Kidney (tissue), 22 donors: ENCODE measurements at places on chromosomes 2 and 18. TPM values are rescaled to one million over a fixed set of nuclear protein-coding genes. Genes with fewer than 3 reads are reported as not detected.
A peak's percentile ranks its signal among the peaks of the same experiment; 100 is the strongest.

Gene POTEI
- not detected for total RNA-seq

- no peak for DNase-seq
Observed at GRCh38 chr2:212745359-212745758, 206.8 kb upstream of the ERBB4 start.

Gene ZNF521
- total RNA-seq = 18.0 TPM

Gene CYP27A1
- total RNA-seq = 18.5 TPM

Gene MAP3K20
- total RNA-seq = 25.6 TPM

GRCh38 chr2:221915926-221916325 is 343.8 kb upstream of the EPHA4 start:
- no peak for DNase-seq

DNA sequence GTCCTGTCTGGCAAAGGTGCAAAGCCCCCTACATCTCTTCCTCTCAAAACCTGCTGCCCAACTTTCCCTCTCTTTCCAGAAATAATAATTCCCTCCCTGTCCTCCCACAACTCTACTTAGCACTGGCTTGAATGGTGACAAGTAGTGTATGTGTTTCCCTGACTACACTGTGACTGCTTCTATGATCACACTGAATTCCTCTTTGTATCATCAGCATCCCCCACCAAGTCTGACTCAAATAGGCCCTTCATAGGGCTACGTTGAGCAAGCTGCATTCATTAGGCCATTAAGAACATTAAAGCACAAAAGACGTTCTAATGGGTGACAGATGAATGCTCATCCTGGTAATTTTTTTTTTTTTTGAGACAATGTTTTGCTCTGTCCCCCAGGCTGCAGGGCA is 13.7 kb upstream of the ST3GAL5 start:
- no peak for DNase-seq

DNA sequence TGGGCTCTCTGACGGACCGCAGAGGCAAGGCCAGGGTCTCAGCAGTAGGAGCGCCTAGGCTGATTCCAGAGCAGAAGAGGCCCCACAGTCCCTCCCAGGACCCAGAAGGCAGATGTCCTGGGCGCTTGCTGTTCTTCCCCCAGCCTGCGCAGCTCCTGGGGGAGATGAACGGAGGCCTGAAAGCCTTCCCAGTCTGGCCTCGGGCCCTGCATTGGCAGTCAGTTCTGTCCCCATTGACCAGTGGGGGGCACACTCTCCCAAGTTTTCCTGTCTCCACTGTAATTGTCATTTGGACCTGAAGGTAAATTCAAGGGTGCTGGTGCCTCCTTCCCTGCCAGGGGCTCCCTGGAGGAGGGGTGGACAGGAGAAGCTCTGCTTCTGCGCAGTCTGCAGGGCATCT is 345.7 kb downstream of the CYP26B1 start:
- DNase-seq = peak; percentile 58

- DNase-seq = no peak
Observed at GRCh38 chr2:42217914-42218313, 48.8 kb downstream of the EML4 start.

- peak; percentile 32 for DNase-seq
Observed at GRCh38 chr2:233074106-233074505, 14.0 kb downstream of the INPP5D start.

- no peak for DNase-seq
Observed at GRCh38 chr2:172088245-172089004, 3.1 kb downstream of the DLX1 start.

Gene IL36A
- total RNA-seq = not detected

DNA sequence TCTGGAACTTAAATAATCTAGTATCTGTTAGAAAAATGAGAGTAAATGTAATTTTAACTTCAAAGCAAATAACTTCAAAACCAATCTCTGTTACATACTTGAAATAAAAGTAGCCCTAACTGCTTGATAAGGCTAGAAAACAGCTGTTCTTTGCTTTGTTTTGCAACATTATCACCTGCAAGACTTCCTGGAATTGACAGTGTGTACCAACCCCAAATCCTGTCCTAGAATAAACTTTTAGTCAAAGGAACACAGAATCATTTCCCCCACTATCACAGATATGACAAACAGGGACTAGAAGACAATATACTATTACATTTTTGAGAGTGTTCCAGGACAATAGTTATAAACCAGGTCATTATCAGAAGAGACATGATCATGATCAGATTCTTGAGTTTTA is 105.3 kb upstream of the PGAP1 start:
- no peak for DNase-seq

- DNase-seq = no peak
Observed at GRCh38 chr2:236193026-236193425, 24.8 kb upstream of the GBX2 start.

Gene SLC35F5
- total RNA-seq = 198 TPM

Gene RAX
- not detected for total RNA-seq

DNA sequence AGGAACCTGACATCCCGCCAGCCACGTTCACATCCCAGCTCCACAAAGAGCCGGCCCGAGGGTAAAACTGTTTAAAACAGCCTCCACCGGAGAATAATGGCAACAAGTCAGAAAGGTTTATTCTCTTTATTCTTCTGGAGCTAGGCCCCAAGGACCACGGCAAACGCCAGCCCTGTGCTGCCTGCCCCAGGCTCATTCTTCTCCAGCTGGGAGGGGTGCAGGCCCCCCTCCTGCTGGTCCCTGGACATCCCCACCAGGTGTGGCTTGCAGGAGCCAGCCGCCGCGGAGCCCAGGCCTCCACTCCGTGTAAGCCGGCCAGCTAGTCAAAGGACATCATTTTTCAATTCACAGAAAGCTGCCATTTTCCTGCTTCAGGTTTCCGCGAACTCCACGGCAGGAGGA is 65.8 kb upstream of the SALL3 start:
- DNase-seq = no peak

DNA sequence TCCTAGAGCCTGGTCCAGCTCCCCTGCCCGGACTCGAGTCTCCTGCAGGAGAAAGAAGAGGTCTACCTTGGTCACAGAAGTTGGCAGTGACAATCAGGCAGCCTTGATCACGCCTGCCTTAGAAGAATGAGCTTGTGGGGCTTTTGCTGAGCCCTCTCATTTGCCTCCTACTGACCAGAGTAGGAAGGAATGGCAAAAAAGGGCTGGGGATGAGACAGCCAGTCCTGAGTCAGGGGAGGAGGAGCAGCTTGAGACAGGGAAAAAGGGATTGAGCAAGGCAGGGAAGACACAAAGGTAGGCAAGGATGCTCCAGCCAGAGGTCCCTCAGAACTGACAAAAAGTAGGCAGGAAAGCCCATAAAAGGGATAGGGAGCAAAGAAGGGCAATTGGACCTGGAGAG is 6.0 kb downstream of the WDR54 start:
- DNase-seq = no peak

DNA sequence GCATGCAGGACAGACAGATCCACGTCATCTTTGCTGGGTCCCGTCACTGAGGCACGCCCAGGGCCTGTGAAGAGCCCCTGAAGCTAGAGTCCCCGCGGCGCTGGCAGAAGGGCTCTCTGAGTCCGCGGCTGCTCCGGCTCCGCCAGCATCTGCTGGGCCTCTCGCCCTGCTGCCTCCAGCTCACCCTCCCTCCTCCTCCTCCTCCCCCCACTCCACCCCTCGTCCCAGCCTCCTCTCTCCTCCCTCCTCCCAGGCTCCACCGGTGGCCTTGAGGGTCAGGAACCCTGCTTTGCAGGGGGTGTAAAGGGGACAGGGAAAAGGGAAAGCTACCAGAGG is at the start of gene TNS1:
Gene TNS1, minus strand, starts transcription at position 151 of the 336 bp plus-strand sequence. Its CDS starts 123 bp downstream, at position 28.
- peak; percentile 78 for DNase-seq

DNA sequence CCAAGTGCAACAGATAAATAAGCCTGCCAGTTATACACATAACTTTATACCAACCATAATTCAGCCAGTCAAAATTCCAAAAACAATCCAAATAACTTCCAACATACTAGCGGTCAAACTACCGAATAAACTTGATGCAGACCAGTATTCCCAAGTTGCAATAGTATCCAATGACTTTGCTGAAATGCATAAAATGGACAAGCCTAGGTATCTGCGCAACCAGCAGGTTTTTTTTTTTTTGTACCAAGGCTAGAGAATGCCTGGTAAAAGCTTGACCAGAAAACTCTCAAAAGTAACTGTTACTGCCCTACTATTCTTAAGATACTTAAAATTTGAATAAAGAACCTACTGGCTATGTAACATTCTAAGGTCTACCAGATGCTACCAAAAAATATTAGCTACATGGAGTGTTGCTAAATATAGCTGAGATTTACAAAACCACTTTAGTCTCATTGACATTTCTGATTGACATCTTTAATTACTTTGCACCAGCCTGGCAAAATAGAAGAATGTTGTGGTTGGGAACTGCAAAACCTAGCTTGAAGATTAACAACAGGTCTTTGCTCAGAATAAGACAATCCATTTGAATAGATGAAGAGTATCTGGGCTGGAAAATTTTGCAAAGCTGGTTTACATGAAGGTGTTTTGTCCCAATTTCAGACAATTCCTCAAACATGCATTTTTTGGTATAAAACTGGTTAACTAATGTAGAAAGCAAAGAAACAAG is 7.3 kb downstream of the SRSF7 start:
- DNase-seq = no peak

- DNase-seq = no peak
Observed at GRCh38 chr2:138617026-138617425, 115.5 kb downstream of the SPOPL start.

DNA sequence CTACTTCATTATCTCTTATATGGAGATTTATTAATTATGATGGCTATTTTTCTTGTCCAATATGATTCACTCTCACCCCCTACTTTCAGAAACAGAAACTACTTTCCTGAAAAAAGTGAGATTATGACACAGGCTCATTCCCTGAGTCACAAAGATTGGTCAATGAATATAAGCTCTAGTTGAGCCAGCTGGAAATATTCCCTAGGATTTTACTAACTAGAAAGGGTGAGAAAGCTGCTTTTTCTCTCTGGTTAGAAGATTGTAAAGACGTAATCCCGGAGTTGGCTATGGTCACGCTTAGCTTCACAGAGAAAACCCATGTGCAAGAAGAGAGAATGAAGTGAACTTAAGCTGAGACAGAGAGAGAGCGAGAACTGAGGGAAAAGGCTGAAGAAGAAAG is 223.7 kb upstream of the SMAD7 start:
- no peak for DNase-seq

Gene IL1A
- total RNA-seq = 0.13 TPM

Gene DAPL1
- 0.50 TPM for total RNA-seq

GRCh38 chr2:20491739-20492531 is 45.1 kb downstream of the RHOB start:
- DNase-seq = no peak

- DNase-seq = no peak
Observed at GRCh38 chr2:232008907-232009638, 47.6 kb downstream of the DIS3L2 start.
